ENCODE measurements at places on chromosomes 5 and 9.

DNA sequence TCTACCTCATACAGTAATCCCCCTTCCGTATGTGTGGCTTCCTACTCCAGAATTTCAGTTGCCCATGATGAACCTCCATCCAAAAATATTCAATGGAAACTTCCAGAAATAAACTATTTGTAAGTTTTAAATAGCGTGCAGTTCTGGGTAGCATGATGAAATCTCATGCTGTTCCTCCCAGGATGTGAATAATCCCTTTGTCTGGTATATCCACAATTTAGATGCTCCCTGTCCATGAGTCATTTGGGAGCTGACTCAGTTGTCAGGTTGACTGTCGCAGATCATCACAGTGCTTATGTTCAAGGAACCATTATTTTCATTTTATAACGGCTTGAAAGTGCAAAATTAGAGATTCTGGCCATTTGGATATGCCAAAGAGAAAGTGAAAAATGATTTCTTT, 290.1 kb upstream of the CDH9 start:
- no peak for DNase-seq

DNA sequence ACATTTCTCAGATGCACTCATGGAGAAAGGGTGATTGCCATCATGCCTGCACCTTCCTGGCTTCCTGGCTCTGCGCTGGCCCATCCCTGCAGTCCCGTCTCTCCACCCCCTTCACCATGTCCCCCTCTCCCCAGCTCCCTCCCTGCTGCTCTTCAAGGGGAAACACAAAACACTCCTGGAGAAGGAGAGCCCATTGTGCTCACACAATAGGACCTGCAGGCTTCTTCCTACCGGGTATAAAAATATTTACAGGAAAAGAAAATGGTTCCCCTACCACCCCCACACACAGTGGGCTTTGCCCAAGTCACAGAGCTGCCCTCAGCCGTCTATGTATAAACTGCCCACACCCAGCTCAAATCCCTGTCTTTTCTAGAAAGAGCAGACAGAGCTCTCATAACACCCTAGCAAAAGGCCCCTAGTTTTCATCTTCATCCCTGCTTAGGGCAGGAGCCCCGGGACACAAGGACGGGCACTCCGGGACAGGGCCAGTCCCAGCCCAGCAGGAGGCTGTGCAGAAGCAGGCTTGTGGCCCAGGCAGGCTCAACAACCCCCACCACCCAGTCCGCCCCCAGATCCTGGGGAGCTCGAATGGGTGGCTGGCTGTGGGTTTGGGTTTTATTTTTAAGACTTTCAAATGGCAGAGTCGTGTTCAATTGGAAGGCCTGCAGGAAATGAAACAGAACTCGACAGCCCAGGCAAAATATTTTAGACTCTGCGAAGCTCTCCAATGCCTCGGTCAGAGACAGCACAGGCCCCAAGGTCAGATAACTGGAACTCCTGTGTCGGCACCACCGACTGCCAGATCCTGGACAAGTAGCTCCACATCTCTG, 77.3 kb downstream of the LRSAM1 start:
- no peak for DNase-seq

GRCh38 chr9:105608721-105609598, 51.0 kb downstream of the FKTN start:
- DNase-seq, result no peak

- DNase-seq, result no peak
These were observed 578 bp upstream of the PSAT1 start for GRCh38 chr9:78296201-78296892.

- no peak for DNase-seq
These were observed 61.2 kb downstream of the VAV2 start for GRCh38 chr9:133930682-133931485.

GRCh38 chr9:75734802-75735201, 155.7 kb upstream of the PCSK5 start:
- no peak for DNase-seq

DNA sequence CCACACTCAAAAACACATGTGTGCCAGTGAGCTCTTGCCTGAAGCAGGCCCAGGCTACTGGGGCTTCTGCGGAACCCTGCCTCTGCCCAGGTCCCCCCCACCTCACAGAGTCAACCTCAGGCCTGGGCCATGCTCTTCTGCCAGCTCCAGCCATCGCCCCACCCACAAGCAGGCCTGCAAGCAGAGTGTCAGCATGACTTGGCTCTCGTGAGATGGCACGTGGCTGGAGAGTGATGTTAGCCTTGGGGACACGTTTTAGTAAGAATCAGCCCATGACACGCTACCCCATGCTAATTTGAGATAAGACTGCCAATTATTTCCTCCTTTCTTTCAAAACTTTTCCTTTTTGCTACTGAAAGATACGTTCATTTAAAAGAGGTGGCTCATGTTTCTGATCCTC, 351.7 kb downstream of the IRX2 start:
- no peak for DNase-seq

DNA sequence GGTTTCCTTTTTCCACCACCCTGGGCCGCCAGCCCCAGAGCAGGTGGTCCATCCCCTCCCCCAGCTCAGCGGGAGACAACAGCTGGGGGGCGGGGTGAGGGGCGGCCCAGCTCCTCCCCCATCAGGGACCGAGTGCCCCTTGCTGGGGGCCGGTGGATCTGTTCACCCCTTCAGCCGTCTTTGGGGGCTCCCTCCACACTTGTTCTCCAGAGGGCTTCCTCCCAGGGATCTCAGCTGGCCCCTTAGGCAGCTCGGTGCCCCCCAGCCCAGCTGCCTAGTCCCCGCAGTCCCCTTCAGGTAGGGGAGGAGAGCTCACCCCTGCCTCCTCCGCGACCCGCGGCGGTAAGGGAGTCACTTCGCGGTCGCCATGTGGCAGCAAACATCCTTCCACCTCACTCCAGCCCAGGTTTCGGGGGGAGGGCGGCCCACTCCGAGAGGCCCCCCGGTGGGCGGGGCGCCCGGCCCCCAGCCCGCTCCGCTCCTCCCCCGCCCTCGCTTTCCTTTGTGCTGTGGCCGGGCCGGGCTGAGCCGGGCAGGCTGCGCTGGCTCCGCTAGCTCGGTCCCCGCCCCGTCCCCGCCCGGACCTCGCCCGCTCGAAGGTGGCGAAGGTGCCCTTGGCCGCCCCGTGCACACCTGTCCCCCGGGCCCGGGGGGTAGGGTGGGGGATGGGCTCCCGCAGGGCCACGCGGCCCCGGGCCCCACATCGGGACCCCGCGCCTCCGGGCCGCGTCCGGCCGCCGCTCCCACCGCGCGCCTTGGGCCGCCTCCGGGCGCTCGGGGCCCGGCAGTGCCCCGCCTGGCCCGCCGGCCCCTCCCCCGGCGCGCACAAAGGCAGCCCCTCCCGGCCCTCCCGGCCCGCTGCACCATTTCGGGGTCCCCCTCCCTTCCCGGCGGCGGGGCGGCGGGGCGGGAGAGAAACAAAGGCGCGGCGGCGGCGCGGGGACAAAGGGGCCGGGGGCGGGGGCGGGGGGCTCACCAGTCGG, 683 bp downstream of the DBN1 start:
- DNase-seq, result peak; percentile 29

GRCh38 chr9:128103589-128103962, 24.0 kb downstream of the PTGES2 start:
- DNase-seq, result no peak

GRCh38 chr9:6307551-6308096, 20.6 kb upstream of the TPD52L3 start:
- DNase-seq, result no peak

DNA sequence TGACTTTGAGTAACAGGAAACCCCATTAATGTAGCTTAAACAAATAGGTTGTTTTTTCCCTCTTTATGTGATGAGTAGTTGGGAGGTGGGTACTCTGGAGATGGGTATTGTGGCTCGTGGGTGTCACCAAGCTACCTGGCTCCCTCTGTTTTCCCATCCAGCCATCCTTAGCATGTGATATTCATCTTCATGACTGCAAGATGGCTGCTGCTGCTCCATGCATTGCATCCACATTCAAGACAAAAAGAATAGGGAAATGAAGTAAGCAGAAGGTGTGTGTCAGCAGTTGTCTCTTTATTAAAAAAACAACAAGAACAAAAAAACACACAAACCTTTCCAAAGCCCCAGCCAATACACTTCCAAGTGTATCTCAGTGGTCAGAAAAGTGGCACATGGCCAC, 6.5 kb upstream of the ARHGAP26 start:
- DNase-seq, result no peak

DNA sequence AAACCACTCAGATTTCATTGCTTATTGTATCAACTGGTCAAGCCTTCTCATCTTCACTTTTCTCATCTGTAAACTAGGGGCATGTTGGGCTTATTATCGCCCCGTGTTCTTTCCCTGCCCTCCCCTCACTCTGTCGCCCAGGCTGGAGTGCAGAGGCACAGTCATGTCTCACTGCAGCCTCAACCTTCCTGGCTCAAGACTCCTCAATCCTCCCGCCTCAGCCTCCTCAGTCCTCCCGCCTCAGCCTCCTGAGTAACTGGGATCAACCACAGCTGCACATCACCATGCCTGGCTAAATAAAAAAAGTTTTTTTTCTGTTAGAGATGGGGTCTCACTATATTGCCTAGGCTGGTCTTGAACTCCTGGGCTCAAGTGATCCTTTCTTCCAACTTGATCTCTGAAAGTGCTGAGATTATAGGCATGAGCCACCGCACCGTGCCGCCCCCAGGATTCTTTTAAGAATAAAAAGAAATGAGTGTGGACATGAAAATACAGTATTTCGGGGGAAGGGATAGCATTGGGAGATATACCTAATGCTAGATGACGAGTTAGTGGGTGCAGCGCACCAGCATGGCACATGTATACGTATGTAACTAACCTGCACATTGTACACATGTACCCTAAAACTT, 2.0 kb downstream of the MAML1 start:
- DNase-seq, result no peak

- no peak for DNase-seq
These were observed 16.4 kb downstream of the MAN2A1 start for GRCh38 chr5:109706095-109706494.

DNA sequence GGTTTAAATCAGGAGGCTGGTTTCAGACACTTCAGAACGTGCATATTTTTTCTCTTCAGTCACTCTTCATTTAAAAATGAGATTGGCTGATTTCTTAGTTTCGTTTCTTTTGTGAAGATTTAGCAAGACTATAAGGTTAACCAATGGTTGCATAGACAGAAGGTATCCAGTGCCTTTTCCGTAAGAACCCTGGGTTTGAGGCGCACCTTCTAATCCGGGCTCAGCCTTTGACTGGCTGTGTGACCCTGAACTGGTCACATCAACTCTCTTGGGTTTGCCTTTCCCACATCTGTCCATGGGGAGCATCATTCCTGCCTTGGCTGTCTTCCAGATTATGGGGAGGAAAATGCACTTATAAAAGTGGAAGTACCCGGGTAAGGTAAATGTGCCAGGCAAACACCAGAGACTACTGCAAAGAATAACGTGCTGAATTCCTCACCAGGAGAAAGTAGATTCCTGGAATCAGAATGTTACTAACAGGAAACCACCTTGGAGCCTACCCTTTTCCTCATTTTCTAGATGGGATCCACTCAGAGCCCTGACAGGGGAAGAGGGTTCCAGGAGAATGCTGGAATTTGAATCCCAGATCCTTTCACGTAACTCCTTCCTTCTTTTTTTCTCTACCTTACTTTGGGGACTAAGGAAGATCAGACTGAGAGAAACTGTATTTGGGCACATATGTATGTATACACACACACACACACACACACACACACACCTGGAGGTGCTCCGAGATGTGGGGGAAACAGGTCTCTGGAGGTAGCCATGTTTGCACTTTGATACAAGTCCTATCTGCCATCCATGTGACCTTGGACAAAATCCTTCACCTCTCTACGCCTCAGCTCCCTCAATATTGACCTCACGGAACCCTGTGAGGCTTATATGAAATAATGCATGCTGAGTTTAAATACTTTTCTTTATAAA, 6.8 kb downstream of the HAND1 start:
- DNase-seq, result no peak

GRCh38 chr9:69867081-69867814, 46.6 kb downstream of the CFAP95 start:
- DNase-seq, result no peak

GRCh38 chr5:146919304-146919703, 40.7 kb upstream of the PPP2R2B start:
- DNase-seq, result no peak

DNA sequence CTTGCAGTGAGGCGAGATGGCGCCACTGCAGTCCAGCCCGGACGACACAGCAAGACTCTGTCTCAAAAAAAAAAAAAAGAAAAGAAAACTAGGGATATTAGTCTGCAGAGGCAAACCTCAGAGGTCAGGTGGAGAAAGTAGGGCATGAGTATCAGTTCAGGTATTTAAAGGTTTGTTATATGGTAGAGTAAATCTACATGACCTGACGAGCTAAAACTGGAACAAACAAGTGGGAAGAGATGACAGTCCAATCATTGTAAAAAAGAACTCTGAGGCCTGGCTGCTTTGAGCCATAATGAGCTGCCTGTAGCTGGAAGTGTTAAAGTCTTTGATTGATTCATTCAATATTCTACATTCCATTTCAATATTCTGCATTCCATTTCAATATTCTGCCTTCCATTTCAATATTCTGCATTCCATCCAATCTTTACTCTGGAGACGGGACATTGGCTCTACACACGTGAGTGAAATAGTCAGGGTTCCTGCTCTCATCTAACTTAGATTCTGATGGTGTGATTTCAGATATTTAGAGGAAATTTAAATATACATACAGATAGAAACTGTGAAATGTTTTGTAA, 28.9 kb upstream of the GRAMD2B start:
- no peak for DNase-seq

GRCh38 chr5:14472986-14473567, 108.5 kb upstream of the OTULINL start:
- no peak for DNase-seq

GRCh38 chr9:123615381-123615780, 259.4 kb downstream of the CRB2 start:
- DNase-seq, result no peak

DNA sequence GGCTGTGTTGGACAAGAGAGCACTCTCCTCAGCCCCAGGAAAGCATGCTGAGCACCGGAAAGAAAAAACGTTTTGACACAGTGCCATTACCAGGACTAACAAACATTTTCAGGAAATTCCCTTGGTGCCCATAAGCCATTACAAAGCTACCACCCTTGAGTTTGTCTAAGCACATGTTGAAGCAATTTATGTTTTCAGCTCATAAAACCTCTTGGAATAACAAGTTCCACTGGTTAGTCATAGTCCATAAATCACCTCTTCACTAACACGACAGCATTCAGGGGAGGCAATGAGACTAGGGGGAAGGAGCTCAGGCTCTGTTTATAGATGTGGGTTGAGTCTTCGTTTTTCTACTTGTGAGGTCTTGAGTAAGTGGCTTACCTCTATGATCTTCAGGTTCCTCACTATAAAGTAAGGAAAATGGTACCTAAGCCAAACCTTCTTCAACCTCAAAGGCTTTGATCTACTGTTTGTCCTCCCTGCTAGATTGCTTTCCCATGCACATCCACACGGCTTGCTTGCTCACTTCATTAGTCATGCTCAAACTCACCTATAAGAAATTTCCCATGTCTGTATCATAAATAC, 65.4 kb downstream of the DRD1 start:
- no peak for DNase-seq

- DNase-seq, result no peak
These were observed 11.1 kb upstream of the NADK2 start for GRCh38 chr5:36252722-36253365.

- DNase-seq, result no peak
These were observed 30.5 kb upstream of the ZSWIM6 start for GRCh38 chr5:61301341-61302199.

- DNase-seq, result no peak
These were observed 71.8 kb downstream of the SYK start for GRCh38 chr9:90873422-90873821.

- DNase-seq, result peak; percentile 43
These were observed 1467.1 kb downstream of the FOXD4L5 start for GRCh38 chr9:63817622-63818518.

Measured in activated T-helper 1 cell treated with anti-CD3 and anti-CD28 coated beads, Interleukin-2, amount 50 U/mL, for 16 hours (primary cell).